ENCODE measurements at places on chromosomes 5 and 9.

DNA sequence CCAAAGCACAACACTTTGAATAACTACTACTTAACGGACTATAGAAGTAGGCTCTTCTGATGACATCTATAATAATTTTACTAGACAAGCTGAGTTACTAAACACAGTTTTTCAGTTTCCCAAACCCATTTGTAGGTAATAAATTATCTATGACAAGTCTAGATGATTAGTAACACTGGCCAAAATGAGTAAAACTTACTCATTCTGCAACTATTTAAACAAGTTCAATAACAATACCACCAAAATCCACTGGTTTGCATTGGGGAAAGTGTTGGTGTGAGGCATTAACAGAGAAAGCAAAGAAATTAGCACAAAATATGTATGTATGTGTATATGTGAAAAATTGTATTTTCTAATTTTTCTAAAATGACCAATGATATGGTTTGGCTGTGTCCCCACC, 119.3 kb downstream of the NR2F1-AS1 start:
- DNase-seq, result no peak

GRCh38 chr5:173954671-173955521, 34.1 kb upstream of the C5orf47 start:
- DNase-seq, result no peak

- DNase-seq, result no peak
Observed at GRCh38 chr5:3011764-3012017, 260.2 kb upstream of the IRX2 start.

- no peak for DNase-seq
Observed at GRCh38 chr9:134629061-134629585, 12.5 kb upstream of the COL5A1 start.

DNA sequence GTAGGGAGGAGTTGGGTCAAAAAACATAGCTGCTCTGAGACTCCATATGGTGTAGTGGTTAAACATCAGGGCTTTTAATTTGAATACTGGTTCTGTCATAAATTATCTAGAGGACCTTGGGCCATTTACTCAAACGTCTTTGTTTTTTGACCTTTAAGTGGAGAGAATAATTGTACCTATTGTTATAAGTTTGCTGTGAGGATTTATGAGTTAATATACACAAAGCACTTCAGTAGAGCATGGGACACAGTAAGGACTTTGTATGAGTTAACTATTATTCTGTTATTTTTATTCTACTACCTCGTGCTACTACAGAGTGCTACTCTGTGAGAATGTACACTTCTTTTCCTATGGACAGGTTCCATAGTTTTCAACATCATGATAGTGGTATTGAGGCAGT, 123.7 kb upstream of the TNC start:
- DNase-seq, result no peak

DNA sequence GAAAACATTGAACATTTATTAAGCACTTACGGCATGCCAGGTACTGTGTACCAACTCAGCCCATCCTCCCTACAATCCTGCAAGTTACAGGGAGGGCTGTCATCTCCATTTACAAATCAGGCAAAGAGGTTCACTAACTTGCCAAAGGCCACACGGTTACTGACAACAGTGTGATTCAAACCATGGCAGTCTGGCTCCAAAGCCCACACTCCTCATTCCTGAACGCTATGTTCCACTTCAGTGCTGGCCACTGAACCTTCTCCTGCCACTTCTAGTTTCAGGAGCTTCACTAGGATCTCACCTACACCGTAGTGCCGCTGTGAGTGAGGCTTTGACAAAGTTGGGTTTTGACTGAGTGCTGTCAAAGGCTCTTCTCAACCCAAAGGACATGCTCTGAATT, 7.2 kb upstream of the LIFR start:
- no peak for DNase-seq

- no peak for DNase-seq
Observed at GRCh38 chr5:124007675-124008398, 495.9 kb downstream of the CSNK1G3 start.

DNA sequence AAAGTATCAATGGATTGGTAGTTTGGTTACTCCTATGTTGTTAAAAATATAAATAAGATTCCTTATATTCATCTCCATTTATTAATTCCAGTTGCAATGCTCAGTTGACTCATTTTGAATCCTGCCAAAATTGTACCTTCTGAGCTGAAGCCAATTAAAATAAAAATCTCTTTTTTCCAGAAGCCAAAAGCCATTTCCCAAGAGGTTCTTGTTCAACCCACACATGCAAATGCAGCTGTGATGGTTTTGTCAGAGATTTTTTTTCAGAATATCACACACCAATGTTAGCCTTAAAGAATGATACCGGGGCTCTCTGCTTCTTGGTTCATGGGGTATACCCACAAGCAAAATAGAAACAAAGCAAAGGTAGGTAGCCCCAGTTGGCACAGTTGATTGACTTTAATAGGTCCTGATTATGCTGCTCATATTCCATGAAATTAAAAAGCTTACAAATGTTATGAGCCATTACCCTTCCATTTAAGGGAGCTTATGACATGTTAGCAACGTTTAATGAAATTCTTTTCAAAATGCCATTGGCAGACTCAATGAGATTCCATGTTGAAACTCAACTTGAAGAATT, 208.0 kb downstream of the SGCD start:
- no peak for DNase-seq

GRCh38 chr5:134585966-134586365, 46.7 kb downstream of the SAR1B start:
- DNase-seq, result no peak

DNA sequence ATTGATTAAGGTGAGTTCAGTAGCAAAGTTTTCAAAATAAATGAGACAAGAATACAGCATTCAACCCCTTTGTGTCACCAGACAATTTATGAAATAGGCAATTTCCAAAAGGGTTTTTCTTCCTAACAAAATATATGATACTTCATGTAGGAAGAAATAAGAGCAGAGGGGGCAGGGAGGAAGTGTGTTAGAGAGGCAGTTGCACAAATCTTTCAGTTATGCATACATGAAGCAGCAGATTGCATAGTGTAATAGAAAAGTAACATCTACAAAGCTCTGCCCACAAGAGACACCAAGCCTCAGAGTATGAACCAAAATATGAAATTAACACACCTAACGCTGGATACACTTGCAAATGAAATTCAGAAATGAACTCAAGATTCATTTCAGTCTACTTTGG, 157.0 kb downstream of the DENND1A start:
- DNase-seq, result no peak

DNA sequence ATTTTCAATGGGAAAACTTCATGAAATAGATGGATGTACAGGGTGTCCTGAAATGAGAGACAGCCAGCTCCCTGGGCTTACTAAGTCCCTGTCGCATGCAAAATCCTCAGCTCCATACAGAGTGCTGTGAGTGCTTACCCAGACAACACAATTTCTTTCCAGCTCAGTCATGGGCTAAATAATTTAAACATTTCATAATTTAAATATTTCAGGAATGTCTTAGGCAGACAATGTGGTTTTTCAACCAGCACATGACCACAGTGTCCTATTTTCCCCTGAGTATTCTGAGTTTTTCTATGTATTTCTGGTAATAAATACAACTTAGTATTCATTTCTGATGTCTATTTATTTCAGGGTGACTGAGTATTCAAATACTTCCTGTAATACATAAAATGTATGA, 188.5 kb upstream of the SNX2 start:
- DNase-seq, result no peak

- no peak for DNase-seq
Observed at GRCh38 chr5:55679556-55679955, 32.6 kb downstream of the SLC38A9 start.

- DNase-seq, result no peak
Observed at GRCh38 chr5:167320019-167320418, 971.4 kb upstream of the WWC1 start.

DNA sequence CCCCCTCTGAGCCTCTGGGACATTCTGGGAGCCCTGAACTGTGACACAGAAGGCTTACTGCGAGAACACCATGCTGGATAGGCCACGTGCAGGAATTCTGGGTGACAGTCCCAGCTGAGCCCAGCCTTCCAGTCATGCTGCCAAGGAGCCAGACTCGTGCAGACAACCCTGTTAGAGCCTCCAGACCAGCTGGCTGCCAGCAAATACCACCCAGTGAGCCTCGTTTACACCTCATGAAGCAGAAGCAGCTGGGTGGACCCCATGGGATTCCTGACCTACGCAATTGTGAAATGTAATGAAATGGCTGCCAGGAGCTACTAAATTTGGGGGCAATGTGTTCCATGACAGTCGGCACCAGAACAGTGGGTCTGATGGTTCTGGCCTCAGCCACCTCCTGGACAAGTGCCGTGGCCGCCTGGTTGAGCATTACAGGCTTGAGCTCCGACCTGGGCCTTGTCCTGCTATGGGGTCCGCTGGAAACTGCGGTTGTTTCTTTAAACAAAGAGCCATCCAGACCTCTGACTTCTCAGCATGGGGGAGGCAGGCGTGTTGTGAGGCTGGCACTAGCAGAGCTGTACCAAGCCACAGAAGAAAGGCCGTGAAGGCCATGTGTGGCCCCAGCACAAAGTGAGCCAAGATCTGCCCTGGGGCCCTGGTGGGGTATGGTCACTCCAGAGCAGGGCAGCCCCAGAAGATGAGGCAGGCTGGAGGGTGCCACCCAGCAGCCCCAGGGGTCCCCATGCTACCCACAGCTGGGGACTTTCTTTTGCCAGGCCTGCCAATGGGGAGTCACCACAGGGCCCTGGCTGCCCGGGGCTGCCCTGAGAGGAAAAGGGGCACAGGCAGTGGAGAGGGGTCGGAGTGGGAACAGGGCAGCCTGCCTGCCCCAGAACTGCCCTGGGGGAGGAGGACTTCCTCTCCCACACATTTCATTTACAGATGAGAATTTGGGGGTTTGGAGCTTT, 19.3 kb upstream of the RXRA start:
- DNase-seq, result no peak

DNA sequence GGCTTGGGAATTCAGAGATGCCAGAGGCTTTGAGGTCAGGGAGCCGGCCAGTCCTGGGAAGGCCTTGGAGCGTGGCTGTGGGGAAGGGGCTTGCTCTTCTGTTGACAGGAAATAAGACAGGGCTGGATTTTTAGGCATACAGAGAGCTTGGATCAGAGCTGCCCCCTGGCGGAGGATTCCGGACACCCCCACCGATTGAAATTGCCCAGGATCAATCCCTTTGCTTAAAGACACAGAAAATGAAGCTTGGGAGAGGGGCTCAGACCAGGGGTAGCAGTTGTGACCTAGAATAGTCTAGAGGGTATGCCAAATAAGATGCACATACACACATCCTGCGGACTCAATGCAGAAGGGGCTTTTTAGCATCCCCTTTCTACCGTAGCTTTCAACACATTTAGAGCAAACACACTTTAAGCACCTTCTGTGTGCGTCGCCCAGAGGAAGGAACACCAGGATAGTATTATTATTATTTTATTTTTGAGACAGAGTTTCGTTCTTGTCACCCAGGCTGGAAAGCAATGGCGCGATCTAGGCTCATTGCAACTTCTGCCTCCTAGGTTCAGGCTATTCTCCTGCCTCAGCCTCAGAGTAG, 1.7 kb upstream of the NTMT1 start:
- DNase-seq, result no peak

- no peak for DNase-seq
Observed at GRCh38 chr5:37730896-37731455, 108.9 kb downstream of the GDNF start.

DNA sequence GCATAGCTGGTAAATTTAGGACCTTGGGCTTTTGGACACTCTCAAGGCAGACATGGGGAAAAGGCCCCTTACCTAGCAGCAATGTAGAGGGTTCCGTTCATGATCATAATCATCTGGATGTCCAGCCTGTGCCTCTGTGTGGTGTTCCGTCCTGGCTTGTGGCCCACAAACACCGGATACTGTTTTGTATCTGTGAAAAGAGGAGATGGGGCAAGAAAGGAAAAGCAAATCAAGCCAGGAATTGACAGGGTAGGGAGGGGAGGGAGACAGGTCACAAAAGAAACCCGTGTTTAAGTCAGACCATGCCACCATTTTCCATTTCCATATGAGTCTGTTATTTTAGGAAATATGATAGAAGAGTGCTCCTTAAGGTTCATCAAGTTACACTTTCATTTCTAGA, 72.5 kb downstream of the SEMA6A start:
- no peak for DNase-seq

DNA sequence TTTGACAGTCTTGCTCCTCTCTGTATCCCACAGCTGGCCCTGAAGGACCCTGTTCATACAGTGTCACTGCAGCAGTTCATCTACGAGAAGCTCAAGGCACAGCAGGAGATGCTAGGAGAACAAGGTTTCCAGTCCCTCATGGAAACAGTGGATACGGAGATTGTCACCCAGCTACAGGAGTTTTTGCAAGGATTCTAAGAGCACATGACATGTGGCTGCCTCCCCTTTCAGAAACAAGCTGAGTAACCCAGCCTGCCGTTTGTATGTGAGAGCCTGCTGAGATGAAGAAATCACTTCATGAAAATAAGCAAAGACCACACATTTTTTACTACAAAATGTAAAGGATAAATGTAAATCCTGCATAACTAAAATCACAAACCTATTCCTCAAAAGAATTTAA, 48.5 kb downstream of the LRRC70 start:
- DNase-seq, result no peak

Data from pons (tissue), 1 donor.